ENCODE measurements at places on chromosomes 2 and 18. TPM values are rescaled to one million over a fixed set of nuclear protein-coding genes. Genes with fewer than 3 reads are reported as not detected.

The SERPINB11 gene
- not detected for polyA plus RNA-seq

The ARHGAP28 gene
- polyA plus RNA-seq, result 59.5 TPM

The SLC5A7 gene
- 0.83 TPM for polyA plus RNA-seq

The MARCHF4 gene
- polyA plus RNA-seq, result 0.06 TPM

- DNase-seq, result no peak
These were observed 128.7 kb downstream of the NCKAP5 start for GRCh38 chr2:133439565-133439920.

DNA sequence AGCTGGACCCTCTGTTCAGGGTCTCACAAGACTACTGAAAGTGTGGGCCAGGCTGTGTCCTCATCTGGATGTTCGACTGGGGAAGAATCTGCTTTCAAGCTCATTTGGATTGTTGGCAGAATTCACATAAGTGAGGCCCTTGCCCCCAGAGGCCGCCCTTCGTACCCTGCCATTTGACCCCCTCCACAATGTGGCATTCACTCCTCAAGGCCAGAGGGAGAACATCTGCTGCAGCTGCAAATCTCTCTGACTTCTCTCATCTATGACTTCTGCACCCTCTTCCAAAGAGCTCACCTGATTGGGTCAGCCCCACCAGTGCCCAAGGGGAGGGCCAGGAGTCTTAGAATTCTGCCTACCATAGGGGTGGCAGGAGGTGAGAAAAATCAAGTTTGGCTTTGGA is 3.9 kb upstream of the CNDP2 start:
- DNase-seq, result no peak

DNA sequence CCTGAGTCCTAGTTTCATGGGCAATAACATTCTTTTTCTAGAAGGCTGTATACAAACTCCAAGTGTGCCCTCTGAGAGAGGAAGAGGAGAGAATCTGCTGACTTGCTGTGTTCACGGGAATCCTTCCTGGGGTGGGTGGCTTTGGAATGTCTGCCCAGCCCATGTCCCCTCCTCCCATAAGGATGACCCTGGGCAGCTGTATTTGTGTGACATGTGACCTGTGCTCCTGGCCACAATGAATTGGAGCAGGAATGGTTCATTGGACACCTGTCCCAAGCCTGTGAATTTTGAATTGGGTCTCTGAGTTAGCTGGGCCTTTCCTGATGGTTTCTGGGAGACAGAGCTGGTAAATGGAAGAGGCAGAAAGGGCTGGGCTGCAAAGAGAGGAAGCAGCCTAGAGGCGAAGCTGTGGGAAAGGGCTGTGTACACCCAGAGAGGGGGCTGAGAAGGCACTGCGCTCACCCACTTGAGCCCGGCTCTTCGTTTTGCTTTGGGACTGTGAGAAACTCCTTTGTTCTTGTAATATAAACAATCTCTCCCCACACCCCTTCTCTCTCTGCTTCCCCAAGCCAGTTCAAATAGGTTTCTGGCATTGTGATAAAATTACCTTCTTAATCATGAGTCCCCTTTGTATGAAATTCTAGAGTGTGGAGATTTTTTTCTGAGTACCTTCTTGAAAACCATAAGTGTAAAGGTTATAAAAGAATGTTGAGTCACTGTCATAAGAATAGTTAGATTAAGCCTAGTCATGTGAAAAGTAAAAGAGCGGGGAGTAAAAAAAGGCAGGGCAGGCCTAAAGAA is 49.8 kb downstream of the SLC4A5 start:
- DNase-seq, result no peak

GRCh38 chr2:11679016-11679415 is 9.0 kb upstream of the NTSR2 start:
- no peak for DNase-seq

GRCh38 chr2:112141626-112142007 is 3.4 kb downstream of the FBLN7 start:
- DNase-seq, result no peak

DNA sequence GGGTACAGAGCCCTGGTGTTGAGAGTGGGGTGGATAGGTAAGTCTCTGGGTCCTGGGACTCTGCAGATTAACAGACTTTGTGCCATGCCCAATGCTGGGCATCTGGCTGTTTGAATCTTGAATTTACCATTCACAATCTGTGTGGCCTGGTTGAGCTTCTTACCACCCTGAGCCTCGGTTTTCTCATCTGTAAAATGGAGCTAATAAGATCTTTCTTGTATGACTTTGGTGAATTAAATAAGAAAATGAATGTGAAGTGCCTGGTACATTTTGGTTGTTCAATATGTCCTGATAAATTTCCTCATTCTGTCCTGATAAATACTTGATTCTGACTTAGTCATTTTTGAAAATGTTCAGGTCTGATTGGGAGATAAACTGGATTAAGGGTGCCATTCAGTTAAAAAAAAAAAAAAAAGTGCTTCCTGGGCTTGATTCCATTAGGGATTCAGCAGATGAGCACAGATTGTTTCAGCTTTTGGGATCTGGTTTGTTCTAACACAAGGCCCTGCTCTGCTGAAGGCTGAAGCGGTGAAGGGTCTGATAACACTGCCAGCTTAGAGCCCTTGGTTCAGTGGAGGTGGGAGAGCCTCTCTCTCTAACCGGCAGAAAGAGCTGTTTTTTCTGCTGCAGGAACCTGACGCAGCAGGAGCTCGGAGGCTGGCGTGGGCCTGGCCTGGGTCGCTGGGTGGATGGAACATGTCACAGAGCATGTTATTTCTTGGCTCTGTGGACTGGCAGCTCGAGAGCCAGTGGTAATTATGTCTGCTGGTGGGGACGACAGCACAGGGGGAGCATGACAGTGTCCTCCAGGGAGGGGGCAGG is 84.5 kb upstream of the MCFD2 start:
- no peak for DNase-seq

DNA sequence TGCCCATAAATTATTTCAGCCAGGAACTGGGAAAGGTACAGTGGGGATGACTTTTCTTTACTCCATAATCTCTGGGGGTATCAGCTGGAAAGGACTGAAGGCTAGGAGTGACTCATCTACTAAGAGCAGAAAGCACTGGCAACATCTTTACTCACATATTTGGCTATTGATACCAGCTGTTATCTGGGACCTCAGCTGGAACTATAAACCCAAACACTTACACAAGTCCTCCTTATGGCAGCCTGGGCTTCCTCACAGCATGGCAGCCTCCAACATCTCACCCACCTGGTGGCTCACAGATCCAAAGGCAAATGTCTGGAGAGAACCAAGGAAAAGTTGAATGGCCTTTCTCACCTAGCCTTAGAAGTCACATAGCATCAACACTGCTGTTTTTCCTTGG is 379.0 kb upstream of the RND3 start:
- DNase-seq, result no peak
